ENCODE measurements at places on chromosomes 5 and 9.

DNA sequence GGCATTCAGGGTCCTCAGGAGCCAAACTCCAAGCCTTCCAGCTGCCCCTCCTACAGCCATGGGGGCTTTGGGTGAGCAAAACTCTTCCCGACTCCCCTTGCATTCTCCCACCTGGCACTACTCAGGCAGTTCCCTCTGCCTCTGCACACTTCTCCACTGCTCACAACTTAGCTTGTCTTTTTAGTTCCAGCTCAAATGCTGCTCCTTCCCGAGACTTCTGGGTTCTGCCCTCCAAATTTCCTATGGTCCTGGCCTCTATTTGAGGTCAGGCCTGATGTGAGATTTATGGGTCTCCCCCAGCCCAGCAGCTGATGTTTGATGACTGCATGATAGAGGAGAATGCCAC lies 5.7 kb upstream of the SLC25A48 start:
- no peak for DNase-seq

GRCh38 chr5:164233791-164234190 lies 728.4 kb downstream of the MAT2B start:
- no peak for DNase-seq

- DNase-seq, result no peak
Measured at GRCh38 chr9:91845879-91846278, 104.1 kb downstream of the ROR2 start.

DNA sequence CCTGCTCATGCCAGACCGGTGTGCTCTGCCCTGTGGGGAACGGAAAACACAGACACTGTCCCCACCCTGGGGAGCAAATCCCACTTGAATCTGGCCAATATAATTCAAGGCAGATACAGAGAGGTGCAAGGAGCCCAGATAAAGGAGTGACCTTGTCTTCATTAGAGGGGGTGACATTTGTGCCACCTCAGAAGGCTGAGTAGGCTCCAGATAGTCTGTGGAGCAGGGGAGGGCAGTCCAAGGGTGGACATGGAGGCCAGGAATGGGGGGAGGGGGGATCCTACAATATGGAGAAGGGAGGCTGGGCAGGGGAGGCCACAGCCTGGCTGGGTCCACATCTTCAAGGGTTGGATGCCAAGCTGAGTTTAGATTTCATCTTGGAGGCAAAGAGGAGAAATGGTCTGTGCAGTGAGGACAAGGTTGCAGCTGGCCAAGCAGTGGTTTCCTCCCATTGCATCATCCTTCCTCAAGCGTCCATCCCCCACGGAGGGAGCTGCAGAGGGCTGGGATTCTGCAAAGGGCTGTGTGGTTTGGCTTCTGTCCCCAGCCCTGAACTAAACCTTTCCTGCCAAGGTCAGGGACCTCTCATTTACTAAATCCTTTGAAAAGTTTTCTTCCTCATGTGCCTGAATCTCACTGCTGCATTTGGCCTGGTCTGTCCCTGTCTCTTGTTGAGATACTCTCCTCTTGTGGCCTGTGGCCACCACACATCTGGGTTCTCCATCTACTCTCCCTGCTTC lies 60.1 kb downstream of the GALNT12 start:
- no peak for DNase-seq

- no peak for DNase-seq
Measured at GRCh38 chr5:181161534-181162175, 14.3 kb downstream of the OR2V2 start.

- no peak for DNase-seq
Measured at GRCh38 chr5:112306956-112307355, 112.1 kb downstream of the EPB41L4A start.

GRCh38 chr5:169697511-169697890 lies 60.4 kb downstream of the DOCK2 start:
- no peak for DNase-seq

DNA sequence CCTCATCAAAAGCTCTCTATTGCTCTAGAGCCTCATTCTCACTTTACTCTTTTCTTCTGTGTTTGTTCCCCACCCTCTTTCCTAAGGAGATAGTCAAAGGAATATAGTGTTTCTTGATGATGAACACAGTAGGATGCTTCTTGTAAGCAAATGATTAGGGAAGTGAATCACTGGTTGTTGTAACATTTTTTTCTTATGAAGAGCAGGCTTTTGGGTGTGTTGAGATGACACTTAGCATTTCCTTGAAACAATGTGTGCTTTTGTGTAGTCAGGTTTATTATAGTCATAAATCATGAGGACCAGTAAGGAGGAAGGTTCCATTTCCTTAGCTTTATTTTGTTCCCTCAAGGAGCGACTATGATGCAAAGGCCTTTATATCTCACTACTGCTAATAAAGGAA lies 1991.3 kb upstream of the C9orf72 start:
- no peak for DNase-seq

- DNase-seq, result no peak
Measured at GRCh38 chr5:179261301-179262125, 83.7 kb downstream of the ADAMTS2 start.

DNA sequence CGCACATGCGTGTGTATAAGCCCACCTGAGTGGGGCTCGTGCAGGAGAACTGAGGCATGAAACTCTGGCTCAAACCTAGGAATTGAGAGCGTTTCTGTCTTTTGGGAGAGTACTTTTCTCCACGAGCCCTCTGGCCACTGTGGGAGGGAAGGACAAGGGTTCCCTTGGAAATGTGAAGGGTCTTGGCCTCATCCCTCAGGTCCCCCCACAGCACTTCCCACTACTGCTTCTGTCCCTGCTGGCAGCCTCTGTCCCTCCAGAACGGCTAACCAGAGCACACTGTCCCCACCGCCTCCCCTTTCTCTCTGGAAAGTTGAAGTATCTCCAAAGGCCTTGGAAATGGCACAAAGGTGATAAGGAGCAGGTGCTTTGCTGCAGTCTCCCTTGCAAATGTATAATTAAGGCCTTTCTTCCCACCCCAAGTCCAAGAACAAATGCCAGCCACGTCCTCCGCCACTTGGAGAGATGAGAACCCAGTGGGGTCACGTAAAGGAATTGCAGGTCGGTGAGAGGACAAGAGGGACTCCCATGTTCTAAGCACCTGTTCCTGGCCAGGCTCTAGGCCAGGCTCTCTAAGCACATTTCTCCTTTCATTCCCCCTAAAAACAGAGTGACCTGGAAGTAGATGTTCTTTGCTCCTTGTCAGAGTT lies 107.9 kb upstream of the LMX1B start:
- no peak for DNase-seq

DNA sequence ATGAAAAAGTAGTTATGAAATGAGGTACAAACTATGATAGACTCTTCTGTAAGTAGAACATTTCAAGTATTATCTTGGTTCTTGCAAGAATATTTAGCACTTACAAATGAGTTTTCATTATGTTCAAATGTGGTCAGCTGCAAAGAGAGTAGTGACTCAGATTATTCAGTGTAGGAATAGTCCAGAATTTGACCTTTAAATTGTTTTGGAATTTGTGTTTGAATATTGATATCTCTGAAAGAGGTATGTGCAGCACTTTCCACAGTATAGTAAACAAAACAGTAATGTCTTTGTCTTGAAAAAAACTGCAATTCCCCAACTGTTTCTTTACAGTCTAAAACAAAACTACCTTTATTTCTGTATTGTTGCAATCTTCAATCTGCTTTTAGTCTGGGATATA lies 56.1 kb downstream of the WDR70 start:
- no peak for DNase-seq

DNA sequence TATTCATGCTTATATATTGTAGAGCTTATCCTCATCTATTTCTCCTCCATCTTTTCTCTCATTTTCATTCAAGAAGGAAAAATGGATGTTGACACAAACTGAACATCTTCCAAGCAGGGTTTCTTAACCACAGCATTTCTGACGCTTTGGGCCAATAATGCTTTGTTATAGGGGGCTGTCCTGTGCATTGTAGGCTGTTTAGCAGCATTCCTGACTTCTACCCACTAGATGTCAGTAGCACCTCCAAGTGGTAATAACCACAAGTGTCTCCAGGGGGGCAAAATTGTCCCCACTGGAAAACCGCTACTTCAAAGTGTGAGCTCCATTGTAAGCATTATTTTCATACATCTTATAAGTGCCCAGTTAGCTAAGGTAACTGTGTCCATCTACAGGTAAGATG lies 2.6 kb upstream of the TXNDC8 start:
- no peak for DNase-seq

- no peak for DNase-seq
Measured at GRCh38 chr5:160627921-160628618, 206.4 kb downstream of the PTTG1 start.

GRCh38 chr9:114666851-114667250 lies 9.2 kb upstream of the TEX53 start:
- no peak for DNase-seq

GRCh38 chr5:83512061-83512745 lies 40.7 kb downstream of the VCAN start:
- DNase-seq, result no peak

- DNase-seq, result no peak
Measured at GRCh38 chr9:97908705-97909104, 13.6 kb downstream of the TRMO start.

DNA sequence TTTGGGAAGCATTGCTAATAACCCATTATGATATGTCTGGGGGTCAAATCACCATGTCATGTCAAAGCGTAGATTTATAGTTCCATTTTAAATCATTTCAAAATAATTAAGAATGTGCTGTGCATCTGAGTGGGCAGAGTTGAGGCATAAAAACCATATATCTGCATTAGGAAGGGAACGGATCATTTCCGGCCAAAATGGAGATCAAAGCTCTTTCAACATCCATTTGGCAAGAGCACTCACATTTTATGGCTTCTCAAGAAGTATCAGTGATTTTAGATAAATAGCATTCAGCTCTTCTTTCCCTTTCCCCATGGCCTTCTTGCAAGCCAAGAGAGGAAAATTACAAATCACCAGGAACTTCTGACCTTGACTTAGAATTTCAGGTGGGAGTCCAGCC lies 89.9 kb downstream of the HSPA4 start:
- DNase-seq, result no peak

GRCh38 chr9:134357631-134358025 lies 31.4 kb downstream of the RXRA start:
- DNase-seq, result no peak

GRCh38 chr5:159052401-159053011 lies 47.2 kb downstream of the EBF1 start:
- DNase-seq, result no peak

GRCh38 chr5:68534956-68535520 lies 319.5 kb downstream of the PIK3R1 start:
- DNase-seq, result no peak

DNA sequence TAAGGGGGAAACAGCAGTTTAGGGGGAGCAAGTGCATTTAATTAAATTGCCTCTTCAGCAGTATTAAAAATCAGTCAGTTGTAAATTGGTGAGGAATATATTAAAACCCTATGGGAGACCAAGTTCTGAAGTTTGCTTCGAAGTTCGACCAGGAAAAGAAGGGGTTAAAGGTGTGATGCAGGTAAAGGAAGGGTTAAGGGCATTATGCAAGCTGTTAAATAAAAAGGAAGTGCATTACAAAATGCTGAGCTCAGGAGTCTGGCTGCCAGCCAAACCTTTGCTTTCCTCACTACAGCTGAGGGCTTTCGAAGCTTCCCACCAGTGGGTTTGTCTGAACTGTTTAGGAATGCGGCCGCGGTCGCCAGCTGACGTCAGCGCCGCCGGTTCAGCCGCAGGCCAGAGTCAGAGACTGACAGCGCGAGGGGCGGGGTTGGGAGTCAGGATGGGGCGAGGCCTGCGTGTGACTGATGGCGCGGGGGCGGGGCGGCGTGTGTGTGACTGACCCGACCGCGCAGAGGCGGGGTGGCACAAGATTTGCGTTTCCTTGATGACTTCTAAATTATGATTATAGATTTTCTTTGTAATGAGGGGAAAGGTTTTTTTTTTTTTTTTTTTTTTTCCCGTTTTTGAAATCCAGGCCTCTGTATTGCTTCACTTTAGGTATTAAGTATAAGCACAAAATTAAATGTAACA lies 76.6 kb downstream of the ZSWIM6 start:
- peak; percentile 93 for DNase-seq

GRCh38 chr5:18311266-18311665 lies 677.0 kb downstream of the TAF11L14 start:
- DNase-seq, result no peak

GRCh38 chr9:37508135-37508833 lies 22.5 kb downstream of the POLR1E start:
- DNase-seq, result no peak

GRCh38 chr5:166505544-166505943 lies 1785.9 kb upstream of the WWC1 start:
- peak; percentile 81 for DNase-seq

DNA sequence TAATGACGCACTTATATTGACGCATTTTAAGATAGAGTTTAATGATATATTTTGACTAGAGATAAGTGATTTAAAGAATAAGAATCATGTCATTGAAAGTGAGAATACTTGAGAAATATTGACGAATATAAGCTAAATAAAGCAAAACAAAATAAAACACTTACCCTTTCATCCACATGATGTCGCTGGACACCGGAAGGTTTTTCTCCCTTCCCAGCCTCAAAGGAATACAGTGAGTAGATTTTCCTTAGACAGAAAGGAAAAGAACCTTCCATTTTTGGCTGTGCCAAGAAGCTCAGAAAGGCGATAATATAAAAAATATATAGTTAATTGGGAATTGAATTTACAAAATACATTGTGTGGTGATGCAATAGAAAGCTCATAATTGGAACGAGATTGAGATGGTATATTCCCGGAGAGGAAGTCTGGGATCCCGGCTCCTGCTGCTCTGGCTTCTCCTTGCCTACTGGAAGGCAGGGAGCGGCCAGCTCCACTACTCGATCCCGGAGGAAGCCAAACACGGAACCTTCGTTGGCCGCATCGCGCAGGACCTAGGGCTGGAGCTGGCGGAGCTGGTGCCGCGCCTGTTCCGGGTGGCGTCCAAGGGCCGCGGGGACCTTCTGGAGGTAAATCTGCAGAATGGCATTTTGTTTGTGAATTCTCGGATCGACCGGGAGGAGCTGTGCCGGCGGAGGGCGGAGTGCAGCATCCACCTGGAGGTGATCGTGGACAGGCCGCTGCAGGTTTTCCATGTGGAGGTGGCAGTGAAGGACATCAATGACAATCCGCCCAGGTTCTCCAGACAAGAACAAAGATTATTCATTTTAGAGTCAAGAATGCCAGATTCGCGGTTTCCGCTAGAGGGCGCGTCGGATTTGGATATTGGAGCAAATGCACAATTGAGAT lies at the start of gene PCDHA5:
TSS of gene PCDHA5 (plus strand) at position 239 of the 906 bp plus-strand sequence.
- DNase-seq, result peak; percentile 85

GRCh38 chr9:22700171-22700570 lies 253.5 kb downstream of the DMRTA1 start:
- DNase-seq, result no peak

GRCh38 chr9:89519366-89519805 lies 21.5 kb upstream of the SEMA4D start:
- DNase-seq, result no peak

- DNase-seq, result no peak
Measured at GRCh38 chr9:72276429-72276828, 88.6 kb downstream of the ZFAND5 start.

DNA sequence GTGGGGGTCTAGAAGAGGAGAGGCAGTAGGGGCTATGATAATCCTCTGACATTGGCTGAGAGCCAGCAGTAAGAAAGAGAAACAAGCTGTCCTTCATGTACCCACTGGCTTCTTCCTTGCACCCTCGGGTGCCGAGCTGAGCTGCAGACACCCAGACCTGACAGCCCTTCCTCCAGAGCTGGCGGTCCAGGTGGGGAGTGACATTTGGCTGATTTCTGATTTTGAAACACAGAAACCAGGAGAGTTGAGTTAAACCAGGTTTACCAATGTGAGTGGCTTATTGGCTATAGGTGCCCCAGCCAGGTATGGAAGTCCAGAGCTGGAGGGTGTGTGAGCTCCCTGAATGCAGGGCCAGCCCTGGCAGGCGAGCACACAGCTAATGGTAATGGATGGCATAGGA lies 59.2 kb downstream of the GADD45G start:
- DNase-seq, result no peak

GRCh38 chr5:135667673-135668072 lies 88.9 kb upstream of the CXCL14 start:
- no peak for DNase-seq
